Astrocyte (in vitro differentiated cells and primary cell): ENCODE measurements at places on chromosomes 12 and 14.
A peak's percentile ranks its signal among the peaks of the same experiment; 100 is the strongest.

- no peak for DNase-seq
Observed at GRCh38 chr12:69055280-69055679, 122.3 kb upstream of the CPM start.

GRCh38 chr12:159156-159782 is 54.7 kb downstream of the SLC6A12 start:
- no peak for DNase-seq

DNA sequence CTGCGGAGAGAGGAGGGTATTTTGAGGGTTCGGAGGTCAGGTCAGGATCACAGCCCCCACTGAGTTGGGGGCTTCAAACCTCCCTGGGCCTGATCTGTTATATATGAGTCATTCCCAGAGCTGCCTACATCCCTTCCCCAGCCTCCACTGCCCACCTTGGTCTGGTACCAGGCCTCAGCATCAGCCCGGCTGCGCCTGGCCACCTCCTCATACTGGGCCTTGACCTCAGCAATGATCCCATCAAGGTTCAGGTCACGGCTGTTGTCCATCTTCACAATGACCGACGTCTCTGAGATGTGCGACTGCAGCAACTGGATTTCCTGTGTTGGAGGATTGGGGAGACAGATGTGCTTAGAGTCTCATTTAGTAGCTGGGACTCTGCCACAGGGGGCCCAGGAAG is 4.2 kb downstream of the KRT84 start:
- no peak for DNase-seq

DNA sequence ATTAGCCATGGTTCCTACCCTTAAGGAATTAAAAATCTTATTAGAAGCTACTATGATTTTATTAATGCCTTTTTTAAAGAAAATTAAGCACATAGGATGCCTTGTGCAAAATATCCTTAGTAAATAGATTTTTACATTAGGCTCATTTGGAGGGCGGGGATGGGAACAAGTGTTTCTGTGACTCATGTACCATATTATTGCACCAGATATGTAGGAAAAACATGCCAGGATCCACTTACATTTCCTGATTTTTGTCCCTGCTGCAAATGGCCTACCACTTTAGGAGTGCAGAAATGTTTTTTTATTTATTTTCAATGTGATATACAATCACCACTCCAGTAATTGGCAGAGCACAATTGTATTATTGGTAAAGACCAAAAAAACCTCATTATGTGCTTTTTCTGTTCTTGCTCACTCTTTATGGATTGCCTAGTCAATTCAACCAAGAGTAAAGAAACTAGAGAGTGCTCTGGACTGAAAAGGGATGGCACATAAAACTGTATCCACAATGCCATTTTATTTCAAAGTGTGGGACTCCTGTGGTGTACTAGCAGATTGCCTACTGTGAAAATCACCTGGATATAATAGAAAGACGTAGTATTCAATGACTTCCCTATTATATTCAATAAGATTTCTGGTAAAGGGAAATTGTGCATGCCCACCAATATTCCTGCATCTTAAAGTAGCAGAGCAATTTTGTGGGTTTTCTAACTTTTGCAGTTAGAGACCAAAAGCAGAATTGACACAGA is 86.9 kb downstream of the ANO6 start:
- DNase-seq: no peak

DNA sequence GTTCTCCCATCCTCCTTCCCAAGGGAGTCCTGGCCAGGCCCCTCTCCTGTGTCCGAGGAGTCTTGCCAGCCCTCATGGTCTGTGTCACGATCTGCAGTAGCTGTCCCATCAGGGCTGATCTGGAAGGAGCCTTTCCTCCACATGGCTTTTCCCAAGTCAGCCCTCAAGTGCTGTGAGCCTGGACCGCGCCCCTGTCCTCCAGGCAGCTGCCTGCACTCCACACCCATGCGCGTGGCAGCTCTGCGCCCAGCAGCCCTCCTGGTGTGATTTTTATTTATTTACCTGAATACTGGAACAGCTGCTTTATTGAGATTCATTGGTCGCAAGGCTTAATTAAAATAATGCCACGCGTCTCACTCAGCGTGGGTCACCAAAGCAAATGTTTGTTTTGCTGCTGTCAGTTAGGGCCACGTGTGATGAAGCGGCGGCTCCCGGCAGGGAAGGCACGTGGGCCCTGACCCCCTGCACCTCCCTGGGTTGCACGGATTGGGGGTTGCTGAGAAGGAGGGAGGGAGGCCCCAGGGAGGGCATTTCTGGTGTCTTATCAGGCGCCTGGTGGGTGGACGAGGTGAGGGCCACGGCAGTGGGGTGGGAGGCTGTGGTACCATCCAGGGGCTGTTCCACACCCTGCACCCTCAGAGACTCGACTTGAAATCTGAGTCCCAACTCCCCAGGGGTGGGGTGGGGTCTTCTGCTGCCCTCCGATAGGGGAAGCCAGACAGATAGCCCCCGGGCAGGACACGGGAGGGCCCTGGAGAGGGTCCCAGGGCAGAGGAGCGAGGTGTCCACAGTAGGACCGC is 206.3 kb upstream of the C14orf180 start:
- no peak for DNase-seq

DNA sequence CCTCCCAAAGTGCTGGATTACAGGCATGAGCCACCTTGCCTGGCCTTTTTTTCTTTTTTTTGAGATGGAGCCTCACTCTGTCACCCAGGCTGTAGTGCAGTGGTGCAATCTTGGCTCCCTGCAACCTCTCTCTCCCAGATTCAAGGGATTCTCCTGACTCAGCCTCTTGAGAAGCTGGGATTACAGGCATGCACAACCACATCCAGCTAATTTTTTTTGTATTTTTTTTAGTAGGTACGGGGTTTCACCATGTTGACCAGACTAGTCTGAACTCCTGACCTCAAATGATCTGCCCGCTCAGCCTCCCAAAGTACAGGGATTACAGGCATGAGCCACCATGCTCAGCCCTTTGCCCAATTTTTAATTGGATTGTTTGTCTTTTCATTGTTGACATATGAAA is 58.0 kb downstream of the SINHCAF start:
- DNase-seq: no peak

DNA sequence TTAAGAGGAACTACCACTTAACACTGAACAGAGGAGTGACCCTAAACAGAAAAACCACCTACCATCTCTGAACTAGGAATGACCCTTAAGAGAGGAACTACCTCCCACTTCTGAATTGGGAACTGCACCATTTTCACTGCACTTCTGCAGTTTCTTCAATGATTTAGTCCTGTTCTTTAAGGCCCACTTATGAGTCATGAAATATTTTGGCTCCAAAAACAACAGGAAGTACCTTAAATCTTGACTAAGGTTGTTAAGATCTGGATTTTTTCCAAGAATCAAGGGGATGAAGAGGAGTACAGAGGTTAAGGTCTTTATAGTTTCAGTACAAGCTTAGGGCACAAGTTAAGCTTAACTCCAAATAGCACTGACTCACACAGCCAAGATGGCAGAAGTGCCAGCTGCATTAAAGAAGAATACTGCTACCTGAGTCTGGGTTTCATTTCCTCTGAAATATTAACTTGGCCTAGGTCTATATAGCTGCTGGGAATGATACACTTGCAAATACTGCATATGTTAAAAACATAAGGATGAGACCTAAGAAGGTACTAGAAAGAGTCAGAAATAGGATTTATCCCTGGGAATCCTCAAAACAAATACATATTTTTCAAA is 4.2 kb downstream of the NPC2 start:
- DNase-seq: peak; percentile 82

DNA sequence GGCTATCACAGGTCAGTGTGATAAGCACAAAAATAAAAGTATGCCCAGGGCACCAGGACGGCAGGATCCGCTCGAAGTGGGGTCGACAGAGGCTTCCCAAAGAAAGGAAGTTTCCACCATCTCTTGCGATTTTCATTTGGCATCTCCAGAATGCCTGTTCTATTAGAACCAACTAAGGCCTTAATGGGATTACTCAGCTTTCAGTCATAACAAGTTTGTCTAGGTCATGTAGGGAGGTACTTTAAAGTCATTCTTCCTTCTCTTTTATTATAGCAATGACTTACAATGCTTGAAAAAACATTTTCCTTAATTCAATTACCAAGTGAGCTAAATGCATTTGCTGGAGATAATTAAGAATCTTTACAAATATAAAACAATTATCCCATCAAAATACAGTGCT is 83.6 kb upstream of the DIO3 start:
- DNase-seq: peak; percentile 36

DNA sequence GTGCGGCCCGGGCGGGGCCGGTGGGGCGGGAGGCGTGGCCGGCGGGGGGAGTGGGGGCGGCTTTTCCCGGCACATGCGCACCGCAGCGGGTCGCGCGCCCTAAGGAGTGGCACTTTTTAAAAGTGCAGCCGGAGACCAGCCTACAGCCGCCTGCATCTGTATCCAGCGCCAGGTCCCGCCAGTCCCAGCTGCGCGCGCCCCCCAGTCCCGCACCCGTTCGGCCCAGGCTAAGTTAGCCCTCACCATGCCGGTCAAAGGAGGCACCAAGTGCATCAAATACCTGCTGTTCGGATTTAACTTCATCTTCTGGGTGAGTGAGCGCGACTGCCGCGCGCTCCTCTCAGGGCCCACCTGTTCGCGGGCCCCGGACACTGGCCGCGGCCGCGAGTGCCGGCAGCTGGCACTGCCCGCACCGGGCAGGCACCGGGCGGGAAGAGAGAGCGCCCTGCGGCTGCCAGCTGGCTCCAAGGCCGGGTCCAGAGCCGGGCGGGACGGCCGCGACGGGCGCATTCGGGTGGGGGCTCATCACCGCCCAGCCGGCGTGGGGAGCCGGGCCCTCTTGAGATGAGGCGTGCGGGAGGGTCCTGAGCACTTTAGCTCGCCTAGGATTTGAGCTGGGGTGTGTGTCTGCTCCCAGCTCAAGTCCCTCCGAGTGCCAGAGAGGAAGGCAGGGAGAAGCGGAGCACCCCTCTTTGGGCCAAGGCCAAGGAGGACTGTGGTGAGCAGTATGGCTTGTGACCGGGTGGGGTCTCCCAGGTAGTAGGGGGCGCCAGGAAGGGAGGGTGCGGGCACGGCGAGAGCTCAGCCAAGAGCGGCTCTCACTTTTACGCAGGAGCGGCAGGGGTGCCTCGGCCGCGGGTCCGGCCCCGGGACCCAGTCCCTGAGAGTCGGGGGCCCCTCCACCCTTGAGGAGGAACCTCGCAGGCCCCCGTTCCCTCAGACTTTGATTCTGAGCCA is at the start of gene CD9:
TSS of gene CD9 (plus strand) at position 145 of the 957 bp plus-strand sequence. CDS start at position 245, 100 bp downstream.
- no peak for DNase-seq

GRCh38 chr14:102486513-102487203 is 22.9 kb downstream of the ANKRD9 start:
- no peak for DNase-seq

GRCh38 chr14:78904094-78904493 is 733.9 kb downstream of the NRXN3 start:
- DNase-seq: no peak

- DNase-seq: no peak
Observed at GRCh38 chr12:95460105-95460504, 13.8 kb upstream of the METAP2 start.

DNA sequence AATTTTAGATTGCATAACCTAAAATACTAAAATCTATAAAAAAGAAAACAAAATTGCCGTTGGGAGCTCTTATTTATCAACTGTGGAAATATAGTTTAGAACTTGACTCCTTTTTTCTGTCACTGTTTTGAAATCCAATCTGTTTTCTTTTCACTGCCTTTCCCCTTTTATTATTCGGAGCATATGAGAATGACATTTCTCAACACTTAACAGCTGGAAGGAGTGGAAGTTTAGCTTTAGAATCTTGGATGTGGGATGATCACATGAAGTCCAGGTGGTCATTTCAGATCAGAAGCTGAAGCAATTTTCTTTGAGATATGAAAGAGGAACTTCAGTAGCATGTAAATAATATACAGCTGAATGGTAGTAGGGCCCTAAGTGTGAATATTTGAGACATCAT is 16.7 kb downstream of the TRHDE start:
- no peak for DNase-seq

- peak; percentile 65 for DNase-seq
Observed at GRCh38 chr14:77027538-77028383, 747 bp downstream of the IRF2BPL start.

GRCh38 chr14:89750281-89750755 is 204.2 kb downstream of the EFCAB11 start:
- DNase-seq: no peak

GRCh38 chr14:89767861-89768268 is 186.7 kb downstream of the EFCAB11 start:
- DNase-seq: peak; percentile 23
